ENCODE measurements at places on chromosomes 5 and 9.

GRCh38 chr9:35847792-35848572 lies 19.0 kb downstream of the TMEM8B start:
- no peak for DNase-seq

GRCh38 chr5:56520986-56521730 lies 288.0 kb upstream of the ANKRD55 start:
- no peak for DNase-seq

GRCh38 chr9:2340046-2340760 lies 281.4 kb upstream of the VLDLR start:
- DNase-seq: no peak

- DNase-seq: no peak
These were observed 126.5 kb upstream of the ABCA1 start for GRCh38 chr9:105054491-105054890.

DNA sequence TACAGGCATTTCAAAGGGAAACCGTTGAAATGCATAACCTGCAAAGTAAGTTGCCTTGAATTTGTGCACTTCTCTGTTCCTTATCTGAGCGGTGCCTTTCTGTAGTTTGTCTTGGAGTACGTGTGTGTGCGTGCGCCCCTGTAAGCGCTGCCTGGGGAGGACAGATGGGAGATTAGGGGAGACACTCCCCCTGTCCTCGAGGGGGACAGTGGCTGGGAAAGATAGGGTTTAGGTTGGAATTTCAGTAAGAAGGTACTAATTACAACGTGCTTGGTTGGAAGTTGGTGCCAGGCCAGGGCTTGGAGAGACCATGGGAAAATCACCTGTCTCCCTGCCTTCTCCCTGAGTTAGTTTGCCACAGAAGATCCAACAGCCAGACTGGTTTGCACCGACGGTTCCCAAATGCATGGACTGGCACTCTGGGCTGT lies 73.2 kb downstream of the PIK3R1 start:
- DNase-seq: peak; percentile 23

- DNase-seq: no peak
These were observed 2.8 kb downstream of the C9orf153 start for GRCh38 chr9:86256653-86257052.

DNA sequence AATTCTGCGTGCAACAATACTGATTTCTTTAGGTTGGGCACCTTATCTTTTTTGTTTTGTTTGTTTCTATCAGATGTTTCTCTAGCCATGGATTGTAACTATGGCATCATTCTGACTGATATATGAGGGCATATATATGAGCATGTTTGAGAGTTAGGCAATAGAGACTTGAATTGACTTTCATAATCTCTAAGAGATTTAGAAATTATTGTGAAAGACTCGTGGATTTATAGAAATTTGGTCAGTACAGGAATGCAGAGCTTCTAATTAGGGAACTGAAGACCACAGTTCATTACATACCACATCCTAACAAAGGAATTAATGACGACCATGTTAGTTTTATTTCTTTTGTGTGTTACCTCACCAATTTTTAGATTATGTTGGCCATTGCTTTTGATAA lies 546.0 kb upstream of the GRAMD2B start:
- DNase-seq: no peak

GRCh38 chr9:37215830-37216229 lies 95.5 kb downstream of the ZCCHC7 start:
- no peak for DNase-seq

- DNase-seq: no peak
These were observed 20.2 kb downstream of the ZBED3 start for GRCh38 chr5:77066823-77067442.

- no peak for DNase-seq
These were observed 41.5 kb downstream of the C5orf22 start for GRCh38 chr5:31573494-31574142.

- DNase-seq: no peak
These were observed 515.8 kb downstream of the KIF4B start for GRCh38 chr5:155529362-155529761.

DNA sequence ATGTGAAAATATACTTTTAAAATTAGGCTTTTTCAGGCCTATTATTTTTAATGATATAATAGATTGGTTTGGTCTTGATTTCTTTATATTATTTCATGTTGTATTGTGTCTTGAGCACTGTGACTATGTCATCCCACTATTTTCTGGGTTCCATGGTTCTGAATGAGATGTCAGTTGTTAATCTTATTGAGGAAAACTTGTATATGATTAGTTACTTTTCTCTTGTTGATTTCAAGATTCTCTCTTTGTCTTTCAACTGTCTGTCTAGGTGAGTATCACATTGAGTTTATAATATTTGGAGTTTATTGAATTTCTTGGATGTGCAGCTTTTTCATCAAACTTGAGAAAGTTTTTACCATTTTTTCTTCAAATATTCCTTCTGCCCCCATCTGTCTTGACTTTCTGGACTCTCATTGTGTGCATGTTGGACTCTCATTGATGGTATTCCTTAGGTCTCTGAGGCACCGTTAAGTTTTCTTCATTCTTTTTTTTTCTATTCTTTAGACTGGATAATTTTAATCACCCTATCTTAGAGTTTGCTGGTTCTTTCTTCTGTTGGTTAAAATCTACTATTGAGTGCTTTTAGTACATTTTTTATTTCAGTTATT lies 175.8 kb downstream of the TMEM167A start:
- DNase-seq: no peak

DNA sequence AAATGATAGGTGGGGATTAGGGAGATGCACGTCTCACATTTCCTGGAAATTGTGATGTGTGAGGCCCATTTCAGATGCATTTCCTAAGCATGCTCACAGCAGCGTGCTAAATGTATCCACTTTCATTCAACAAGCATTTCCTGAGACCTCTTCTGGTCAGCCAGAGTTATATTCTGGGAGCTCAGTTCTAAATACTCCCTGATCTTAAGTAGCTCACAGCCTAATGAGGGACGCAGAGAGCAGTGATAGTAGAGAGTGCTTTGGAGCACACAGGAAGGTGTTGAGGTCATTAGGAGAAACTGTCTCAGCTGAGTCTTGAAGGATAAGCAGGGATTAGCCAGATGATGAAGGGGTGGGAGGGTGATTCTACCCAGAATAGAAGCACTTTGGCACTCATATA lies 46.2 kb upstream of the FSD1L start:
- DNase-seq: peak; percentile 23

DNA sequence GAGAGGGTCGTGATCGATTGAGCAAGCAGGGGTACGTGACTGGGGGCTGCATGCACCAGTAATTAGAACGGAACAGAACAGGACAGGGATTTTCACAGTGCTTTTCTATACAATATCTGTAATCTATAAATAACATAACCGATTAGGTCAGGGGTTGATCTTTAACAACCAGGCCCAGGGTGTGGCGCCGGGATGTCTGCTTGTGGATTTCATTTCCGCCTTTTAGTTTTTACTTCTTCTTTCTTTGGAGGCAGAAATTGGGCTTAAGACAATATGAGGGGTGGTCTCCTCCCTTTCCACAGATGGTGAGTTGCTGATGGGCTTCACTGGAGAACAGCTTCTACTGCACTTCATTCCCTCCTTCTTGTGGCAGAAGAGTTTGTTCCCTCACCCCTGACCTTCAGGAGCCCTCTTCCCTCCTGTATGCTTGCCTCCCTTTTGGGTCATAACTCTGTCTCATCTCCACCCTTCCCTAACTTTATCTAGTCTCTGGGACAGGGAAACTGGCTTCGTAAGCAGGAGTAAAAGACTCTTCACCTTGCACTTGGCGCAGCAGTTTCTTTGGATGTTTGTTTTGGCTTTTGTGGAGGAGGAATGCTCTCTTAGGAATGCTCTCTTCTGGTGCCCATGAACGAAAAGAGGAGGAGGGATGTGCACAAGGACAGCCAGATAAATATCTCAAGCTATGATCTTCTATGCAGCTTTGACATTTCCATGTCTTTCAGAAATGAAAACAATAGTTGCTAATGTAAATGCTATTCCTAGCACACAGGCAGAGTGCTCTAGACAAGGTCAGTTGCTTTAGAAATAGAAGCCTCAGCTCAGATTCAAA lies 139.8 kb upstream of the RPS23 start:
- DNase-seq: no peak

DNA sequence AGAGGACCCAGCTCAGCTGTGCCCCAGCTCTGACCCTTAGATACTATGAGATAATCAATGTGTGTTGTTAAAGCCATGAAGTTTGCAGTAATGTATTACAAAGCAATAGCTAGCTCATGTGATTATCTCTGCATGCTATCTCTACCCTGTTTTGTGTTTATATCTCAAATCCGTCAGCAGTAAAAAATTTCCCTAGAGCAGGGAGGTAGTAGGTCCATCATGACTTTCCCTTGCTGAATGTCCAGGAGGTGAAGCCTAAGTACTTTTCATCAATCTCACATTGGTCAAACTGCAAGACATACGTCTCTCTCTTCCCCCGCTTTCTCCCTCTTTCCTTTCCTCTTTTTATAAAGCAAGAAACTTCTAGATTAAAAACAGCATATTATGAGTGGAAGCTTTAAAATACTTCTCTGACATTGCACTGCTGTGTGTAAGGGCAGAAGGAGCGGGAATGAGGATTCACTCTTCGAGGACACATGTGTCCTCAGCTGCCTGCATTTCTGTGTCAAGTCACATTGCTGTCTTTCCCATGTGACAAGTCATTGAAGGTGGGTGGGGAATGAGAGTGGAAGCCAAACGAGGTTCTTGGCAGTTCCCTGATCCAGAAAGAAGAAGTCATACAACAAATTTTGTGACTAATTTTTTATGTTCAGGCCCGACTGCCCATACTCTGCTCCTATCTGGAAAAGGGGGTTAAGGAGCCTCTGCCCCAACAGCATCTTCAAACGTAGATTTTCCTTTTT lies 93.1 kb upstream of the RETREG1 start:
- DNase-seq: no peak

DNA sequence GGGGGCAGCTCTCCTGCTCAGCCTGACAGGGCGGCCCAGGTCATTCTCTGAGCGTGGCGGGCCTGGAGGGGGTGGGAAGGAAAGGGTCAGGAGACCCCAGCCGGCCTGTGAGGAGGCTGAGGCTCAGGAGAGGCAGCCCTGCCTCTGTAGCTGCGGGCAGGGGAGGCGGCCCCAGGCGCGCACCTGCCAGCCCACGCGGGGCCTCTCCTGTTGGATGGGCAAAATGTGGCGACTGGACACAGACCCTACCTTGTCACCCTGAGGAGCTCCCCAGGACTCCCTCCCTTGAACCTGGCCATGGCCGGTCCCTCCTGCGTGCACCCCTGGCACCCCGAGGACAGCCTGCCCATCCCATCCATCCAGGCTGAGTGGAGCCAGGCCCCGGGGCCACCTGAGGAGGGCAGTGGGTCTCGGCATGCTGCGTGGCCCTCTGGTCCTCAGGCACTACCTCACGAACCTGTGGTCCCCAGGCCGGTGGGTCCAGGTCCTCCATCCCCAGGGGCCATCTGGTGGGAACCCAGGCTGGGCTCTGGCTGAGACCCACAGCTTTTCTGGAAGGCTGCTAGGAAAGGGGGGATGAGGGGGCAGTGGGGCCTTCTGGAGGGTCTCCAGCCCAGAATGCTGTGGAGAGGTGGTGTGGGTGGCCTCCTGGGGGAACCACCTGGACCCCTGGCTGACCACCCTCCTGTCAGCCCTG lies 15.1 kb upstream of the NRARP start:
- peak; percentile 17 for DNase-seq

GRCh38 chr9:22055090-22055489 lies 46.0 kb upstream of the CDKN2B start:
- no peak for DNase-seq

DNA sequence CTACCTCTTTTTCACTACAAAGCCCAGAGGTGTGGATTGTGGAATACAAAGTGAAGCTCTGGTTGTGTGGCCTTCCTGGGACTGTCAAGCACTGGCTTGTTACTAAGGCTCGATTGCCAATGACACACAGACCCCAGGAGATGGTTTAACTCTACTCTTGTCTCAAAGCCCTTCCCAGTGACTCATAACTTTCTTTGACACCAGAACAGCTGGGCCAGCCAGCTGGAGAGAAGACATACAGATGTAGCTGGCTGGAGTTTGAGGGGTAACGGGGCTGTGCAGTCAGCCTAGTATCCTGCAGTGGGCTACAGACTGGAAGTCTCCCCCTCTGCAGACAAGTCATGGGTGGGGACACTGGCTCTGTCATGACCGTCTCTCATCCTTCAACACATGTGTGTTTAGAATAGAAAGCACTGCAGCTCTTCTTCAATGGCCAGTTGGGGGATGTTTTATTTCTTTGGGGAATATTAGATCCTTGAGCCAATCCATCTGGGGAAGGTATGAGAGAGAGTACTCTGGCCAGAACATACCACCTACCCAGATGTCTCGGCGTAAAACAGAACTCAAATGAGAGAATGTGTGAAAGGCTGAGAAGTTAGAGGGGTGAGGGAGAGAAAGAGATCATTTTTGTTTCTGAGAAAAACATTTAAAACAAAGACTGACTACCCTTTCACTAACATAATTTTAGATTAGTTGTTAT lies 53.3 kb downstream of the SEMA6A start:
- DNase-seq: no peak

DNA sequence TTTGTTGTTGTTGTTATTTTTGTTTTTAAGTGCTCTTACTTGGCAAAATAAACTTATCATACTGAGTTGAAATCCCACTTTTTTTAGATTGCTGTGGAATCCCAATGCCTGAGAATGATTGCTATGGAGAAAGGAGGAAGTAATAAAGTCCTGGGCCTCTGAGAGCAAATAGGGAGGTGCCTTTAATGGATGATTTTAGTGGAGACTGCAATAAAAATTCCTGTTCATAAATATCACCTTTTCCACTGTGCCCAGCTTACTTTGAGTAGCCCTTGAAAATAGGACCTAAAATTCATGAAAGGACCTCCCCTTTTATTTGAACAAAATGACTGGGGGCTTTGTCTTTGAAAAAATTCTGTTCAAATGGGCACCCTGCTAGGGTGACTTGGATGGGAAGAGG lies 21.8 kb upstream of the ANKH start:
- DNase-seq: no peak

DNA sequence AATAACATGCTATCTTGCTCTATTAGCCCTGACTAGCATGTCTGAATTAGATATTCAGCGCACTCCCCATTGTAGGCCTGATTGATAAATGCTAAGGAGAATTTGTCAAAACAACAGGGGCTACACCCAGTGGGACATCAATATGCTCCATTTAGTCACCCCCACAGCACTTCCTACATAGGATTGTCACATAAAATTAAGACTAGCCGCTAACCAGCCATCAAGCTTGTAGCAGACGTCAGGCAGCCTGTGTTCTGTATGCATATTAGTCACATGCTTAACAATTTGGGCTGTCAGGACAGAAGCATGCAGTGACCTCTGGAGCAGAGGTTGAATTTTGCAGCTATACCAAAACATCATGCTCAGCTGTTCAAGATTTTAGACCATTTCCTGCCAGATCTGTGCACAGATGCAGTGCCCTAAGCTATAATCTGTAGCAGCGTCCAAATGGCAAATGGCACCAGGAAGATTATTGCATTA lies 197.4 kb upstream of the ISL1 start:
- DNase-seq: no peak

- DNase-seq: no peak
These were observed 53.2 kb downstream of the IPPK start for GRCh38 chr9:92616655-92617111.

GRCh38 chr5:59001716-59002115 lies 418.8 kb downstream of the RAB3C start:
- no peak for DNase-seq

GRCh38 chr9:750249-750967 lies 91.1 kb upstream of the DMRT1 start:
- DNase-seq: no peak
